ENCODE measurements at places on chromosomes 11 and 22.

- no peak for DNase-seq
Observed at GRCh38 chr11:63837739-63838138, 1.2 kb upstream of the MARK2 start.

- no peak for DNase-seq
Observed at GRCh38 chr11:15615398-15616096, 500.8 kb downstream of the INSC start.

GRCh38 chr11:96049426-96049825, 125.5 kb upstream of the MTMR2 start:
- no peak for DNase-seq

GRCh38 chr11:110077346-110077745, 15.8 kb upstream of the ZC3H12C start:
- DNase-seq: no peak

DNA sequence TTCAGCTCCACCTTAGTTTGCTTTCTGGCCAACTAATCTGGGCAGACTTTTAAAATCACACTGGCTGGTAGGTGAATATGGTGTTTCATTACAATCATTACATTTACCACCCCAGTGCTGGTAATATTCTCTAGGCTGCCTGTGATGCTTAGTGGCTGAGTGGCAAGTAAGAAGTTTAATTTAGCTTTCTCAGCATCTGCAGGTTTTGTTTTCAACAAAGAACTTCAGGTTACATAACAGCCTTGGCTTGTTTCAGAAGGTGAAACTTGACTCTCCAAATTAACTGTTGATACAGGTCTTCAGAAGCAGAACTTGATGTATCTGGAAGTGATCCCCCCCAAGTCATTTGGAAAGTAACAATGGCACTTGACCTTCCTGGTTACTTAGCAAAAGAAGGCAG, 423.3 kb upstream of the CCDC90B start:
- no peak for DNase-seq

- DNase-seq: no peak
Observed at GRCh38 chr11:118898400-118899295, 15.0 kb downstream of the CXCR5 start.

- DNase-seq: no peak
Observed at GRCh38 chr11:125938418-125938817, 7.4 kb upstream of the VSIG10L2 start.

DNA sequence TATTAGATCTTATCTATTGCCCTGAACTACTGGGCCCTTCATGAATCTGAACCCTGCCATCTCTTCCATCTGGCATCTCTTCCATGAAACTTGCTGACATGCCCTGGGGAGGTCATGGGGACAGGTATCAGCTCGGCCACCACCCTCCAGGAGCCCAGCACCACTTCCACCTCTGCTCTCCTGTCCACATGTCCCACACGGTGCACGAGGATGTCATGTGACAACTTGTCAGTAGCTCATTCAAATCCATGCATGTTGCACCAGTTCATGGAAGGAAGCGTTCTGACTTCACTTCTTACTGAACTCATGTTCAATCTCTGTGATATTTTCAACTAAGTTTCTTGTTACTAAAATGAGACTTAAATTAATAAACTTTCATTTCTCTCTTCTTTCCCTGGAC, 16.6 kb downstream of the YPEL1 start:
- DNase-seq: no peak

DNA sequence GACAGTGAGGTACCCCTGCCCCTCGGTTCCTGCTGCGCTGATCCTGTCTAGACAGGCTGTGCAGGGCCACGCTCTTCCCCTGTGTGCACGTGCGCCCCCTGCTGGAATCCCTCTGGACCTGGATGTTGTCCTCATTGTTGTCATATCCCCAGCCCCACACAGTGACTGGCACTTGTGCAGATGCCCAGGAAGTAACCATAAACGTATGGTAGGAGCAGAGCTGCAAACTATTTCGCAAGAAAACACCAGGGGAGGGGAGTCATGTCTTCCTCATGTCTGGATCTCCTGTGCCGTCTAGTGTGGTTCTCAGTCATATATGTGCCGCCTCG, 114.7 kb downstream of the CRYBB2 start:
- peak; percentile 20 for DNase-seq

DNA sequence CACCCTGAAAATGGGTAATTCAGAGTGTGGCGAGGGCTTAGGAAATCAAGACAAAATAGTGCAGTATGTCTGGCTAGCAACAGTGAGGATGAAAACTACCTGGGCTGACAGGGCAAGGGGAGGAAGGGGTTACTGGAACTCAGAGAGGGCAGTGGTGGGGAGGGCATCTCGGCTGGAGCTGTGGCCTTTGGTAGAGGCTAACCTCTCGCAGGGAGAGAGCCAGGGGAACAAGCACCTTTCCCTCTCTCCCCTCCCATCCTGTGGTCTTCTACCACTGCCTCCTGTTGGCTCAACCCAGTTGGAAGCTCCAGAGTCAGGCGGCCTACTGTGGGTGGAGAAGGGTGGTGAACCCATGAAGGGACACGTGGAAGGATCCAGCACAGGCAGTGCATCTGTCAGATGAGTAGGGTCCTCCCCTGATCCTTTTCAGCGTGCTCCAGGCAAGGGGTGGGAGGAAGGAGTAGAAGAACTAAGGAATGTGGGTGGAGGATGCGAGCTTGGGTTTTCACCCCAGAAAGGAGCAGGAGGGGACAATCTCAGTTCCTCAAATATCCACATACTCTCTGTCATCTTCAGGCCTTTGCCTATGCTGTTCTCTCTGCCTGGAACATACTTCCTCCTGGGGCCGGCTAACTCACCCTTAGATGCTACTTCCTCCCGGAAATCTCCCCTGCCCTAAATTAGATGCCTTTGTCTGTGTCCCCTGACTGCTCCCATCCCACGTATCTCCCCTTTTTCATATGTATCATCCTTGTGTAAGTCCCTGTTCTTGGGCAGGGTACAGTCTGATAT, 6.2 kb upstream of the KCNE3 start:
- DNase-seq: no peak

- no peak for DNase-seq
Observed at GRCh38 chr11:113942256-113942655, 32.7 kb upstream of the HTR3A start.

GRCh38 chr11:17649696-17650095, 69.7 kb upstream of the MYOD1 start:
- no peak for DNase-seq

- no peak for DNase-seq
Observed at GRCh38 chr11:44814881-44815592, 88.3 kb downstream of the TSPAN18 start.

- no peak for DNase-seq
Observed at GRCh38 chr11:107710301-107710700, 1.6 kb downstream of the SLN start.

DNA sequence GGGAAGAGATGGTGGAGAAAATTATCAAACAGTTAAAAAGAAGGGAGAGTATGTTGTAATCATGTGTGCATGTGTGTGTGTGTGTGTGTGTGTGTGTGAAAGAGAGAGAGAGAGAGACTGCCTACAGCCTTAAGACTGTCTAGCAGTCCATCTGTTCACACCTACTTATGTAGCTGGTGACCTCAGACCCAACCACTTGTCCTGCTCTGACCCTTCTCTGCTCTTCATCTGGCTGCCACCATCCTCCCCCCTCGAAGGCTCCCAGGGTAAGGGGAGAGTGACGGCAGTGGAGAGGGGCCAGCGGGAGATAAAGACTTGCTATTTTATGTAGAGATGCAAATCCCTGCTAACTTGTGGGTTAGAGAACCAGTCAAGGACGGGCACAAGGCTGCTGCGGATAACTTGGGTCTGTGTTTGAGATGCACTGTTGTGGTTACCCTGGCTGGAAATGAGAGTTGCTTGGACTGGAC, 24.9 kb upstream of the GRAMD1B start:
- DNase-seq: no peak

DNA sequence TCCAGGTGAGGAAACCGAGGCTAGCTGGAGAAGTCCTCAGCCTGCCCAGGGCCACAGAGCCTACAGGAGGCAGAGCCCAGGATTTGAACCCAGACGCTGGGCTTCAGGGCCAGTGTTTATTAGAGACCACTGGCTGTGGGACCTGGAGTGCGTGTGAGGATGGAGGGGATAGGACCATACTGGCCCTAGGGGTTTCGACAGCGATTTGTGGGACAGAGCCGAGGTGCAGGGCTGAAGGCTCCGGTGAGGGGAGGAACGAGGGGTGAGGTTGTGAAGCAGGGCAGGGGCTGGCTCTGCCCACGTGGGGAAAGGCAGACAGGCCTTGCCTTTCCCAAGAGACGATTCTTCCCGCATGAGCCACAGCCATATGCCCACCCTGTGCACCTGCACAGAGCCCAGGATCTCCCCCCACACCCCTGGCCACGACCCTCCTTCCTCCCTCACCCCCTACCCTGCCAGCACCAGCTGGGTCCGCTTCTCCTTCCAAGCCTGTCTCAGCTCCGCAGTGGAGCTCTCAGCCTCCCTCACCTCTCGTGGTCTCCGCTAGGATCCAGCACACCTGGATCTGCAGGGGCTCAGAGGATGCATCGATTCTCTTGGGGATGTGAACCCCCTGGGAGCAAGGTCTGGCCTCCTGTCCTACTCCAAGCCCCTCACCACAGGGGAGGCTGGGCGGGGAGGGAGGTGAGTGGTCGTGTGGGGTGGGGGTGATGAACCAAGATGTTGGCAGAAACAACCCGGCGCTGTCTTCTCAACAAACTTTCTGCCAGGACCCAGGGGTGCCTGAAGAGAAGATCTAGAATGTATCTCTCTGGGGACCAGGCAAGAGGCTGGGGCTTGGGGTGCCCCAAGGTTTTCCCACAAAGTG, 58.4 kb downstream of the RTL6 start:
- DNase-seq: no peak

DNA sequence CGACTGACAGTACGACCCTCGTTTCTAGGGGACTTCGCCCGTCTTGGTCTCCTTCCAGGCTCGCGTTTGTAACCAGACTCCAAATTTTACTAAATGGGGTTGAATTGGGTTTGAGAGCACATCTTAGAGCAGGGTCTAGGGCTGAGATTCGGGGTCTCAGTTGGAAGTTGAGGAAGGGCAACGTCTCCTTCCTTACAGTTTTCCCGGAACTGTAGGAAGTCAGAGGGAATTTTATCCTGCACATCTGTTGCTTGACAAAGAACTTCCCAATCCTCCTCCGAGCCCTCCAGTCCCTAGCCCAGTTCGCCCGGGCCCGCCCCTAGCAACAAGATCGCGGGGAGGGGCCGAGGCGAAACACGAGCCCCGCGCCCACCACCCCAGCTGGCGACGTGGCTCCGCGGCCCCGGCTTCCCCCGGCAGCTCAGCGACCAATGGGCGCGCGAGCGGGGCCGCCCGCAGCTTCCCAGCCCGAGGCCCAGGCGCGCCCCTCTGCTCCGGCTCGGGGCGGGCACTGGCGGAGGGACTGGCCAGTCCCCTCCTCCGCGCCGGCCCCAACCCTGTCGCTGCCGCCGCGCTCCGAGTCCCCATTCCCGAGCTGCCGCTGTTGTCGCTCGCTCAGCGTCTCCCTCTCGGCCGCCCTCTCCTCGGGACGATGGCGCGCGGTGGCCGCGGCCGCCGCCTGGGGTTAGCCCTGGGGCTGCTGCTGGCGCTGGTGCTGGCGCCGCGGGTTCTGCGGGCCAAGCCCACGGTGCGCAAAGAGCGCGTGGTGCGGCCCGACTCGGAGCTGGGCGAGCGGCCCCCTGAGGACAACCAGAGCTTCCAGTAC, at the start of gene RCN1:
Gene RCN1, plus strand, starts transcription at position 530 of the 826 bp plus-strand sequence. Its CDS starts 123 bp downstream, at position 653.
- DNase-seq: peak; percentile 7

GRCh38 chr11:120909676-120910416, 114.1 kb upstream of the TBCEL start:
- DNase-seq: no peak

DNA sequence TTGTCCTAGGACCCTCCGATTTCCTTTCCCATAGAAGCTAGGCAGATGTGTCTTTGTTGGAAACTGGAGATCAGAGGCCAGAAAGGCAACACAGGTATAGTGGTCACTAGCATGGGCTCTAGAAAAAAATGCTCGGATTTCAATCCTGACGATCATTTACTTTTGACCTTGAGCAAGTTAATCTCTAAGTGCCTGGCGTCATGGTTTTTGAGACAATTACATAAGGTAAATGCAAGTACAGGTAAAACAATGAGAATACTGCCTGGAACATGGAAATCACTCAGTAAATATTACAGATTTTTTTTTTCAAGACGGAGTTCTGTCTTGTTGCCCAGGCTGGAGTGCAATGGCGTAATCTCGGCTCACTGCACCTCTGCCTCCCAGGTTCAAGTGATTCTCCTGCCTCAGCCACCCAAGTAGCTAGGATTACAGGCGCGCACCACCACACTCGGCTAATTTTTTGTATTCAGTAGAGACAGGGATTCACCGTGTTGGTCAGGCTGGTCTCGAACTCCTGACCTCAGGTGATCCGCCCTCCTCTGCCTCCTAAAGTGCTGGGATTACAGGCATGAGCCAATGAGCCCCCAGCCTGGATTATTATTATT, 1.1 kb upstream of the DENND5A start:
- no peak for DNase-seq

GRCh38 chr11:76588455-76589325, 81.9 kb downstream of the LRRC32 start:
- no peak for DNase-seq

DNA sequence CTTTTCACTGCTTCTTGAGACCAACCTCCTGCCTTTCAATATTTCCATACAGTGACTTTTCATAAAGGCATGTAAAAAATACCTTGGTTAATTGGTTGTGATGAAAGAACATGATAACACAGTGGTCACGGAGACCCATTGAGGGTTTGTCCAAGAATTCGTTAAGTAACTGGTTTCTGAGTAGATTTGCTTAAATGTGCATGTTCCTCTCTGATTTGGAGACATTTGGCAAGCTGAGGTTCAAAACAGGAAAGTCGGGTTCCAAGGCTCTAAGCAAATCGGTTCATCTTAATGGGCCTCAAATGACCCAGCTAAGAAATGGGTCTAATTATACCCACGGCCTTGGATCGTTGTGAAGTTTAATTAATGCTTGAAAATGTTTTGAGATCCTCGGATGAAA, 36.9 kb upstream of the CCND1 start:
- no peak for DNase-seq

GRCh38 chr11:22703040-22703439, 36.6 kb downstream of the GAS2 start:
- DNase-seq: no peak

GRCh38 chr11:126348806-126349582, 6.5 kb upstream of the ST3GAL4 start:
- DNase-seq: no peak

- no peak for DNase-seq
Observed at GRCh38 chr11:63212742-63213141, 30.7 kb downstream of the SLC22A25 start.

GRCh38 chr11:10902301-10903063, 44.6 kb upstream of the ZBED5 start:
- no peak for DNase-seq

DNA sequence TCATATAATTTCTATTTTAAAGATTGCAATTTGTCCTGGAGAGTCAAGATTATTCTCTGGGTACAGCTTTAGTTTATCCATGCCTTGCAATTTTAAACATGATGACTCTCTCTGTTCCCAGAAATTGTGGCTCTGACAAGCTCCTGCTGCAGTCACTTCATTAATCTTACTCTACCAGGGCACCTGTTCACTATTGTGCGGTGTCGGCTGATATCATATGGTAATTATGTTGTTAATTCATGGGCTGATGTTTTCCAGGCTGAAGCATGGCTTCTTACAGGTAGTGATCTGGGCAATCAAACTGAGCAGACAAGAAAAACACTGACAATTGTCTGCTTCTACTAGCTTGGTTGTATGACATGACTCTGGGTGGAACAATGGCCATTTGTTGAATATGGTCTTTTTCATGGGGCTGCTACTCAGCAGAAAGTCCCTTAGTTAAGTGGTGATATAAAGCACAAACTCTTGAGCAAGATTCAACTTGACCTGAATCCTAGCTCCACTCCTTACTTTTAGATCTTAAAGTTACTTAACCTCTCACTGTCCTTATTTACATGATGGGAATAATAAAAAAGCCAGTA, 230.7 kb downstream of the FAT3 start:
- DNase-seq: no peak

Measured in effector CD4-positive, alpha-beta T cell (primary cell).